CD4-positive, alpha-beta T cell treated with Interferon gamma for 1 hour (primary cell): ENCODE measurements at places on chromosomes 7 and 10.

- DNase-seq: no peak
Measured at GRCh38 chr7:141558544-141559183, 7.5 kb downstream of the AGK start.

DNA sequence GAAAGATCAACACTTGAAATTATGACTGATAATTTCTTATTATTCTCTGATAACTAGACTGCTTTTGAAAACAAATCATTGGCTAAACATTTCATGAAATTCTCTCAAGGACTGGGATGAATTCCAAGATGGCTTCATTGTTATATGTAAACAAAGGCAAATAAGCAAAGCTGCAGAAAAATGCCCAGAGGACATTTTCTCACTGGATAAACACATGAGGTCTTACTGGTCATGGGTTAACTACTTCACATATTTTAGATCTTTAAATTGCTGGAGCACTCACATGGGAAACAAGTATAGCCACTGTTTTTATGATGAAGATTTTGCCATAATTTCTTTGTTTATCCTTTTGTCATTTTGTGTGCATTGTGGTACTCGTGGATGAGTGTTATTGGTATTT lies 239.1 kb downstream of the PHF14 start:
- no peak for DNase-seq

DNA sequence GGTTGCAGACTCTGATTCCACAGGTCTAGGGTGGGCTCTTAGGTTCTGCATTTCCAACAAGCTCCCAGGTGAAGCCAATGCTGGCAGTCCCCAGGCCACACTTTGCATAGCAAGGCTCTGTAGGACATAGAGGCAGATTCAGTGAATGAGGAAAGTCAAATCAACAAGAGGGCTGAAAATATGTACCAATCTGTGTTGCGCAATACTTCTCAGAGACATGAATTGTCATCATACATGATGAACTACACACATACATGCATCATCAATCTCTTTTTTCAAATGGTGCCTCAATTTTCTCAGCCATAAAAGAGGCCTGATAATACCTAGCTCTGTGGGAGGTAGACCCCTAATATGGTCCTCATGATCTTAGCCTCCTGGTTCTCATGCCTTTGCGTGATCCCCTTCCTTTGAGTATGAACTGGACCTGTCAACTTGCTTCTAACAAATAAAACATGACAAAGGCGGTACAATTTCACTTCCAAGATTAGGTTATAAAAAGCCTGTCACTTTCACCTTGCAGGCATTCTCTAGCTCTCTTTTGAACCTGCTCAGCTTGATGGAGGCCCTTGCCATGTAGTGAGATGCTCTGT lies 49.0 kb downstream of the PIK3CG start:
- DNase-seq: no peak

DNA sequence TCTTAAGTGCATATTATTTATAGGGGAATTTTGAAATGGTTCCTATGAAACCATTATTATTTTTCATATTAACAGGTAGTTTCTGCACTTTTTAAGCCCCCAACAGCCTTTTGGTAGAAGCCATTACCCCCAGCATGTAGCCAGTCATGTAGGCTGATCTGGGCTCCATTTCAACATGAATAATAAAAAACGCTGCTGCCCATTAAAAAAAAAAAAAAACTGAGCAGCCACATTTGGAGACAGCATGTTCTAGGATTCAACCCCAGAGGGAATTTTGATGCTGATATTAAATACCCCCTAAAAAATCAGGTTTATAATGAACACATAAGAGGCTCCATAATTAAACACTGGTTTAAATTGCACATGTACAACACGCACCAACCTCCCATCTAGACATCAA lies 181.3 kb downstream of the RTKN2 start:
- DNase-seq: no peak

DNA sequence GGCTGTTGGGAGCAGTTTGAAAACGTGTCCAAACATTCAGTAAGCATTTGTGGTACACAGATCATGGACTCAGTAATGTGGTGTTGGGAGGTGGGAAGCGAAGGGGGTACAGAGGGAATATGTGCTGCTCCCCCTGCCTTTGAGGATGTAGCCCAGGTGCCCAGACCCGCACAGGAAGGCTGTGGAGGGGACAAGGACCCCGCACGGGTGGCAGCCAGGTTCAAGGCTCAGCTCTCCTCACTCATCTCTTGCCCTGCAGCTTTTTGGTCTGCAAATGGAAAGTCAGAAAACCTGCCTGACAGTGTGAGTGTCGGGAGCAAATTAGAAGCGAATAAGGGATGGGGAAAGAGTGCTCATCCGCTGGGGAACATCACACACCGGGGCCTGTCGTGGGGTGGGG lies 27.3 kb upstream of the EN2 start:
- DNase-seq: no peak

GRCh38 chr10:103481974-103482531 lies 3.0 kb upstream of the CALHM3 start:
- DNase-seq: no peak

DNA sequence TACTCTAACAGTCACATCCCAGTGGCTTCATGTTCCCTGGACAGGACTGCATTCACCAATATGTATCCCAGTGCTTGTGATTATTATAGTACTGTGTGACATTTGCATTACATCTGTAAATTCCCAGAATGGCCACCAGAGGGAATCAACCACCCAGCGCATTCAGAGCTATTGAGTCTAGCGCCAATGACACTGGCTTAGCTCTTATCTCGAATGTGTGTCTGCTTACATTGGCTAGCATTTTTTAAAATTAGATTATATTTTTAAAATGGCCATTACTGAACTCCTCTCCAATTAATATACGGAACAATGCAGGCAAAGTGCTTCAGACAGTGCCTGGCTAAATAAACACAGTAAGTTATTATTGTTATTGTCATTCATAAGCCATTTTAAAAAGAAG lies 36.3 kb downstream of the TRIL start:
- DNase-seq: peak; percentile 19

DNA sequence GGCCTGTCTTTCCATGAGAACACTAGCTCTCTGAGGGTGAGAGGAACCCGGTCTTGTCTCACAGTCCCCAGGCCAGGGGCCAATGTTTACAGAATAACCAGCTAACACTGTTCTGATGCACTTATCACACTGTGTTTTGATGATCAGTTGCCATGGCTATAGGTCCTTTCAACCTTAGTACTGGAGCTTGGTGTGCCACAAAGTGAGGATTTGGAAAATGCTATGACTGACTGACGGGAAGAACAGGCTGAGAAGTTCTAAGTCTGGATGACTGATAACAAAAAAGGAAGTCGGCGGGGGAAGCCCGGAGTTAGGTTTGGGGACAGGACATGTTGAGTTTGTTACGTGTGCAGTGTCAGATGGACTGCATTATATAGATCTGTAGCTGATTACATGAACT lies 141.8 kb downstream of the CTTNBP2 start:
- no peak for DNase-seq

GRCh38 chr7:13560441-13560840 lies 429.0 kb downstream of the ETV1 start:
- DNase-seq: no peak

- no peak for DNase-seq
Measured at GRCh38 chr7:146554556-146554955, 438.0 kb downstream of the CNTNAP2 start.

- DNase-seq: no peak
Measured at GRCh38 chr10:93838278-93838677, 55.5 kb upstream of the SLC35G1 start.

DNA sequence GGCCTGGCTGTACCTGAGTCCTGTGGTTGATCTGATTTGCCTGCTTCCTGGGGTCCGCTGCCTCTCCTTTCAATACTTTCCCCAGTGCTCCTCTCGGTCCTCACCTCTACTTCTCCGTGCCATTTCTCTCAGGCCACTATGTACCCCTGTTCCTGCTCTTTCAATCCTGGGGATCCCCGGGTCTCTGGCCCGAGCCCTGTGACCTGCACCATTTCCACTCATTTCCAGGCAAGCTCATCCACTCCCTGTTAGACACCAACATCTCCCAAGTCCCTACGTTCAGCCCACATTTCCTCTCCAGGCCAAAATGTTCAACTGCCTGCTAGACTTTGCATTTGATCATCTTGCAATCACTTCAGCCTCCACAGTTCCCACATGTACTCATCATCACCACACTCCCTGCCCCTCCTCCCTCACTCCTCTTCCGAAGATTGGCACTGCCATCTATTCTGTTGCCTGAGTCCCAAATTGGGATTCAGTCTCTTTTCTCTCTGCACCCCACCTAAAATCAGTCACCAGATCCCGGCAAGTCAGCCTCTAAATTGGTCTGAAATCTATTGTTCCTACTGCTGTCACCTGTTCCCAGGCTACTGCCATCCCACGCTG lies 34.4 kb upstream of the ZMIZ1 start:
- DNase-seq: no peak

DNA sequence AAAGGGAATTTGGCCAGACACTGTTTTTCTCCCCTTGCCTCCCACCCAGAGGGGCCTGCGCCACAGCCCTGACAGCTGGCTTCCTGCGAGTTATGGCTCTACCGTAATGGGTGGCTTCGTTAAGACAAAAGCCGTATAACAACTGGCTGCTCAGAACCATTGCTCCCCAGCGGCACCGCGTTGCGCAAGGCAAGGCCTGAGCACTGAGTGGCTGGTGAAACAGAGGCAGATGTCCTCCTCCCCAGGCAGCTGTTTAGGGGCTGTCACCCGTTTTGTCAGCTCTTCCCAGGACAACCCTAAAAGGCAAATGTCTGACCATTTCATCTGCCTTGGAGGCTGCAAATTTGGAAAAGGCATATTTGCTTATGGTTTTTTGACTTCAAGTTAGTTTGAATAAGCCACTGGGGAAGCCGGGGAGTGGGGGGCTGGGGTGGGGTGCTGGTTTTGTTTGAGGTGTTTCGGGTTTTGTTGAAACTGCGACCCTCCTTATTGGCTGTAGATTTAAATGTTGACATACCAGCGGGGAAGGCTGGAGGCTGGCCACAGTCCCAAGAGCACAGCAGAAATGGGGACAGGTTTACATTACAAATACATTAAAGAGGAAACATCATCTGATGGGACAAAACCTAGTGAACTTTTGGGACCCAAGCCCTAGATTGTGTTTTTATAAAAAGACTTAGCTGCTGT lies 681 bp upstream of the SPOCK2 start:
- DNase-seq: peak; percentile 51

GRCh38 chr7:10181996-10182395 lies 791.7 kb upstream of the PHF14 start:
- DNase-seq: no peak

- DNase-seq: no peak
Measured at GRCh38 chr10:23696476-23696875, 257.6 kb downstream of the OTUD1 start.

DNA sequence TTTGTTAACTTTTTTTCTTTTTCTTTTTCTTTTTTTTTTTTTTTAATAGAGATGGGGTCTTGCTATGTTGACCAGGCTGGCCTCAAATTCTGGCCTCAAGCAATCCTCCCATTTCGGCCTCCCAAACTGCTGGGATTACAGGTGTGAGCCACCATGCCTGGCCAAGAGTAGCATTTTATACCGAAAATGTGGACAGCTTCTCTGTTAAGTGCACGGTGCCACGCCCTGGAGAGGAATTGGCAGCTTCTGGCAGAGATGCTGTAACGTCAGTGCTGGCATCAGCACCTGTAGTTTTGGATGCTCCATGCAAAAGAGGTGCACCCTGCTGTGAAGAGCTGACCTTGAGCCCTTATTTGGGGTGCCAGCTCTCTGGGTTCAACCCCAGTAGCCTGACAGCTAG lies 18.2 kb downstream of the IL15RA start:
- no peak for DNase-seq

DNA sequence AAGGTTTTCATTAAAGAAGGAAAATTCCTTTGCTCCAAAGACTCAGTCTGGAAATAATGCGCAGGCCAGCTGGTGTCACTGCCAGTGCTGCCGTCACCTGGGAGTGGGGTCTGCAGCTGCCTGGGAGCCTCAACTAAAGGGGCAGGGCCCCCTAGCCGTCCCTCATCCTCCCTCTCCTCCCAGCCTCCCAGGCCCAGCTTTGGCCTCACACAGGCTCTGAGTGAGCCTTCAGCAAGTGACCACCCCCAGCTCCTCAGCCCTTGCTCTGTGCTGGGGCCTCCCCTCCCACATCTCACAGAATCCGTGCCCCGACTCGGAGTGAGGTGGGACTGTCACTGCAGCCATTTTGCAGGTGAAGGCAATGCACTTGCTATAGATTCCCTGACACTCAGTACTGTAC lies 11.1 kb upstream of the RET start:
- DNase-seq: no peak

DNA sequence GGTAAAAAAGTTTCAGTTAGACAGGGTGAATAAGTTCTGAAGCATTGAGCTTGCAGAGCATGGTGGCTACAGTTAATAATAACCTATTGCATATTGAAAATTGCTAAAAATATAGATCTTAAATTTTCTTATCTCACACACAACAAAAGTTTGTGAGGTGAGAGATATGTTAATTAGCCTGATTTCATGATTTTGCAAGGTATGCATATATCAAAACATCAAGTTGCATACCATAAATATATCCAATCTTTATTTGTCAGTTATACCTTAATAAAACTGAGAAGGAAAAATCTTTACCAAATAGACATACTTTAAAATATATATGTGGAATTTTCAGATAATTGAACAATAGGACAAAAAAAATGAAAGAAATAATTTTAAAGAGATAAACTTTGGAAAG lies 16.6 kb downstream of the TAC1 start:
- DNase-seq: no peak

DNA sequence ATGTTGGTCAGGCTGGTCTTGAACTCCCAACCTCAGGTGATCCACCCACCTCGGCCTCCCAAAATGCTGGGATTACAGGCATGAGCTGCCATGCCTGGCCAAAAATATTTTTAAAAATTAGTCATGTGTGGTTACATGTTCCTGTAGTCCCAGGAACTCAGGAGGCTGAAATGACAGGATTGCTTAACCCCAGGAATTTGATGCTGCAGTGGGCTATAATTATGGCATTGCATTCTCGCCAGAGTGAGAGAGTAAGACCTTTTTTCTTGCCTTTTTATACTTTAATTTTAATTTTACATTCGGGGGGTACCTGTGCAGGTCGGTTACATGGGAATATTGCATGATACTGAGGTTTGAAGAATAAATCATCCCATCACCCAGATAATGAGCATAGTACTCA lies 86.6 kb upstream of the ZNF92 start:
- no peak for DNase-seq

GRCh38 chr10:81403451-81403850 lies 471.5 kb upstream of the NRG3 start:
- DNase-seq: no peak

- no peak for DNase-seq
Measured at GRCh38 chr7:108314049-108314448, 142.2 kb downstream of the NRCAM start.

DNA sequence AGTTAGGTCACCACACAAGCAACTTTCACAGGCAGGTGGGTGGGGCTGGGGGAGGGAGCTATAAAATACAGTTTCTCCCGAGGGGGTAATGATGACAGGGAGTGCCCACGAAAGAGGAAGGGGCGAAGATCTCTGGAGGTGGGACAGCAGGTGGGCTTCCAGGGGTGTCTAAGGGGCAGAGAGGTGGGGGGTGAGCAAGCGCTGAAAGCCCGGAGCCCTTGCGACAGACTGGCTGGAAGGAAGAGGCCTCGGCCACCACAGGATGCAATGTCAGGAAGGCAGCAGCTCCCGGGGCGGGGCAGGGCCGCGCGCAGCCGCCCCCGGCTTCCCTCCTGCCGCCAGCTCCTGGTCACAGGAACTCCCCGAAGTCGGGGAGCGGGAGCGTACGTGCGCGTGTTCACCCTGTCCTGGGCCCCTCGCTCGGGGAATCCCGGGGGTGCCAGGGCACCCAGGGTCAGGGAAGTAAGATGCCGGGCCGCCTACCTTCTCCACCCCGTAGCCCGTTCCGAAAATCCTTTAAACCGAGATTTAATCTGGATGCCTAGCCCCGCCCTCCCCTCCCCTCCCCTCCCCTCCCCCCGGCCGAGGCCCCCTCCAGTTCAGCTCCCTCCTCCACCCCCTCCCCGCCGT lies 105.2 kb upstream of the PPIF start:
- peak; percentile 75 for DNase-seq
